ENCODE measurements at places on chromosomes 1 and 21.

DNA sequence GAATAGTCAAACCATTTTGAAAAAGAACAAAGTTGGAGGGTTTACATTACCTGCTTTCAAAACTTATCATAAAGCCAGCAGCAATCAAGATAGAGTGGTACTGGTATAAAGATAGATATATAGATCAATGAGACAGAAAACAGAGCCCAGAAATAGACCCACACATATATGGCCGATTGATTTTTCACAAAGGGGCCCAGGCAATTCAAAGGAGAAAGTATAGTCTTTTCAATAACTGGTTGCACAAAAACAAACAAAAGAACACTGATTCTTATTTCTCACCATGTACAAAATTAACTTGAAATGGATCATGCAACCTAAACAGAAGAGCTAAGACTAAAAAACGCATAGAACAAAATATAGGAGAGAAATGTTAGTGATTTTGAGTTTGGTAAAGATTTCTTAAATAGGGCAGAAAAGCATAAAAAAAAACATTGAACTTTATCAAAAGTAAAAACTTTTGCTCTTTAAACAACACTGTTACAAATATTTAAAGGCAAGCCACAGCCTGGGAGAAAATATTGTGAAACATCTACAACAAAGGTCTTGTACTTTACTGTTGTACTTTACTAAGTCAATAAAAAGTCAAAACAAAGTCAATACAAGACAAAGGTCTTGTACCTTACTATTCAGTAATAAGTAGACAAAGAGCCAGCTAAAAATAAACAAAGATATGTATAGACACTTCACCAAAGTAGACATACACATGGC, 50.2 kb downstream of the ST3GAL3 start:
- no peak for DNase-seq

DNA sequence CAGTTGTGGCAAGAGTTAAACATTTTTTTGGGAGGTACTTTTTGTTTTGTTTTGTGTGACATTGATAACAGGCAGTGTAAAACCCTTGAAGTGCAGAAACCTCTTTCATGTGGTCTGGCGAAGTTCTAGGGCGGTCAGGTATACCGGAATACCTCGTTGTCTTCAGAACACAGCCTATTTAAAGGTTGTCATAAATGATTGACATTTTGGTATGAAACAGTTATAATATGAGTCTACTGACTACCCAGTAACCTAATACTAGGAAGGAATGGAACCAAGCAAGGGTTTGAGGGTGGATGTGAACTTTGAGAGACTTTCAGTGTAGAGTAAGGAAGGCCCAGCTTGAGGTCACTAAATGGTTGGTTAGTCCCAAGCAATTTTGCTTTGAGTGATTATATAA, 40.5 kb downstream of the PATJ start:
- peak; percentile 61 for DNase-seq

- DNase-seq, result peak; percentile 81
These were observed 54.7 kb downstream of the MEF2D start for GRCh38 chr1:156445789-156446263.

- no peak for DNase-seq
These were observed 32.6 kb upstream of the TLR5 start for GRCh38 chr1:223175633-223176032.

- DNase-seq, result no peak
These were observed 78.4 kb downstream of the CD58 start for GRCh38 chr1:116492358-116492811.

DNA sequence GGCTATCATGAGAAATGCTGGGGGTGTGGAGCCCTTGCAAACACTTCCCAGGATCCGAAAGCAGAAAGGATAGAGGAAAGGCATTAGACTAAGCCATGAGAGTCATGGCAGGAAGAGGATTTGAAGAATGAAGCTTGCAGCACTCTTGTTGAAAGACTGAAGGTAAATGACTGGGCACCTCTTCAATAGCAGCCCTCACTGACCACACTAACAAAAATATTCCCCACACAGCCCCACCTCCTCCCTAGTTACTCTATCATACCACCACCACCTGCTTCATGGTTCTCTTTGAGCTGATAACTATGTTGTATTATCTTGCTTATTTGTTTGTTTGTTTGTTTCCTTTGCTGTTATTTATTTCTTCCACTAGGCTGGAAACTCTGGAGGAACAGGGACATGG, 13.2 kb upstream of the ATP1A1 start:
- DNase-seq, result no peak

DNA sequence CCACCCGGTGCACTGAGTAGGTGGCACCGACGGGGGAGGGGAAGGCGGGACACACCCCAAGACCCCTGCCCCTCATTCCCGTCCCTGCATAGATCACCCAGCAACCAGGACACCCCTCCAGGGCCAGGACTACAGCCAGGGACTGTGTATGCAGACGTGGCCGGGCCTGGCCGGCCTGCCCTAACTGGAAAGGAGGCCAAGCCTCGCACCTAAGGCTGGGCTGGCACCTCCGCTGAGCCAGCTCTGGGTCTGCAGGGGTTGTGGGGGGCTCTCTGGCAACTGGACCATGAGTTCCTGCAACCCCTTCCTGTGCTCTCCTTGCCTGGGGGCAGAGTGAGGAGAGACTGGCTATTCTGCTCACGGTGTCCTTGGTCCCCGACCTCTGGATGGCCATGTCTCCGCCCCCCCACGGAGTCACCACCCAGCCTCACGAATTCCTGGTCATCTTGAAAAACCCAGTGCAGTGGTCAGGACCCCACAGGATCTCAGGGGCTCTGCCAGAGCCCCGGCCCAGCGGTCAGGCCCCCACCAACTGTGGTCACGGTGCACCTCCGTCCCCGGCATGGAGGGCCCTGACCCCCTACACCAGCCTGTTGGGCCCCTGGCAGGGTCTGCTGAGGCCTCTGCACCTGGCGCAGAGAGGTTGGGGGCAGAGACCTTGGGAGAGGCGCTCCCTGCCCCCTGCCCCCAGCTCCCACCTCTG, 1.1 kb upstream of the FNDC10 start:
- DNase-seq, result no peak

GRCh38 chr1:23533246-23534023, 2.4 kb upstream of the E2F2 start:
- DNase-seq, result no peak

- DNase-seq, result no peak
These were observed 9.3 kb downstream of the GLIS1 start for GRCh38 chr1:53729456-53730223.

- DNase-seq, result no peak
These were observed 13.3 kb downstream of the MAPKAPK2 start for GRCh38 chr1:206698011-206698410.

DNA sequence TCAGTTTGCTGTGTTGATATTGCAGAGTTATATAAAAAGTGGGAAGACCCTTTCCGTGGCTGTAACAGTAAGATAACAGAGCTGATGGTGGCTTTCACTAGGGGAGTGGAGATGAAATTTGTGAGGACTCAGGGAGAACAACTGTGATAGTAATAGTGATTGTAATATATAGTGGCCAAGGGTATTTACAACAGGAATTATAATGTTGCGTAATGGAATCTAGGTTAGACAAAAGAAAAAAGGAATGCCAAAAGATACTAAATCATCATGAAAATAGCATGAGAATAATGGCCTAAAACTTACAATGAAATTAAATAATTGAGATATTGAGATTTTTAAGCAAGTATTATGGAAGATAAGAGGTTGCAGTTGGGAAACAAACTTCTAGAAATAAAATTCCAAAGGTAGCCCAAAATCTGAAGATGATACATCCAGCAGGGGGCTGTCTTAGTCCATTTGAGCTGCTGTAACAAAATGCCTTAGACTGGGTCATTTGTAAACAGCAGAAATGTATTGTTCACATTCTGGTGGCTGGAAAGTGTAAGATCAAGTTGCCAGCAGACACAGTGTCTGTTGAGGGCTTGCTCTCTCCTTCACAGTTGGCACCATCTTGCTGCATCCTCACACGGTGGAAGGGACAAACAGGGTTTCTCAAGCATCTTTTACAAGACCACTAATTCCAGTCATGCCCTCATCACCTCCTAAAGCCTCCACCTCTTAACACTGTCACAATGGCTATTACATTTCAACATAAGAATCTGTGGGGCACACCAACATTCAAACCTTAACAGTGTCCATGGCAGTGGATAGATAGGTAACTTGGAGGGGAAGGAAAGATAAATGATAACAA, 711.2 kb downstream of the MRPL39 start:
- DNase-seq, result no peak

- DNase-seq, result no peak
These were observed 27.8 kb upstream of the HYI start for GRCh38 chr1:43481491-43481890.

DNA sequence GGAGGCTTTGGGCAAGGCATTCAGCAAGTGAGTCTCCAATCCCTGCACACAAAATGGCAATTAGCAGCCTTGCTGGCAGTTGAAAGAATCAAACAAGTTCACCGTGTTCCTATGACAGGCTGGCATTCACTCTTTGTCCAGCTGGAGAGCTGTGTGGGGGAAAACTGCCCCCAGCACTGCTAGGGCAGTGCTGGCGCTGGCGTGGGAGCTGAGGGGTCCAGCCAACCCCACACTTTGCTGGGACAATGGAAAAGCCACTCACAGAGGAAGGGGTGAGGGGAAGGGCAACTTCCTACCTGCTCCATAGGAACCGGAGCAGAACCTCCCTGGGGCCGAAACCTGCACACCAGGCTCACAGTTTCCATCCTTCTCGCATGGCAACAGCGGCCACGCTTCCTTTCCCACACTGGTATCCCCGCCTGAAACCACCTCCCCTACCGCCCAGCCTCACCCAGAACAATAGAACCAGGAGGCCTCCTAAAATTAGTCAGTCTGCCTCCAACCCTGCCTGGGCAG, 26.7 kb upstream of the KCNN3 start:
- DNase-seq, result no peak

- DNase-seq, result no peak
These were observed 223.7 kb upstream of the ADAMTS5 start for GRCh38 chr21:27190601-27191000.

- DNase-seq, result no peak
These were observed 23.6 kb upstream of the KIRREL1 start for GRCh38 chr1:157969697-157970485.

DNA sequence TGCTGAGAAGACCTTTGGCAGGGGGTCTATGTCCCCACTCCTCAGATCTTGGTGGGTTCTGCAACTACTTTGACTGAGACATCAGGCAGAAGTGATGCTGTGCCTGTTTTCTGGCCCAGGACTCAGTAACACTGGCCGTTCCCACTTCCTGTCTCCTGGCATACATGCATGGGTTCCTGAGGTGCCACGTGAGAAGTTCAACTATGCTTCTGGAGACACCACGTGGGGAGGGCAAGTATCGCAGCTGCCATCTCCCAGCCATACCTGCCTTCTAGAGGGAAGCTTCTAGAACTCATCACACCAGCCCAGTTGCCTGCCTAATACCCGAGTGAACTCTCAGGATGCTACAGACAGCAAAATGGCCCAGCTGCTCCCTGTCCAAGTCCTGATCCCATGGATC, 65.8 kb downstream of the TRABD2B start:
- no peak for DNase-seq

GRCh38 chr1:25740071-25740470, 59.9 kb upstream of the SELENON start:
- DNase-seq, result no peak

DNA sequence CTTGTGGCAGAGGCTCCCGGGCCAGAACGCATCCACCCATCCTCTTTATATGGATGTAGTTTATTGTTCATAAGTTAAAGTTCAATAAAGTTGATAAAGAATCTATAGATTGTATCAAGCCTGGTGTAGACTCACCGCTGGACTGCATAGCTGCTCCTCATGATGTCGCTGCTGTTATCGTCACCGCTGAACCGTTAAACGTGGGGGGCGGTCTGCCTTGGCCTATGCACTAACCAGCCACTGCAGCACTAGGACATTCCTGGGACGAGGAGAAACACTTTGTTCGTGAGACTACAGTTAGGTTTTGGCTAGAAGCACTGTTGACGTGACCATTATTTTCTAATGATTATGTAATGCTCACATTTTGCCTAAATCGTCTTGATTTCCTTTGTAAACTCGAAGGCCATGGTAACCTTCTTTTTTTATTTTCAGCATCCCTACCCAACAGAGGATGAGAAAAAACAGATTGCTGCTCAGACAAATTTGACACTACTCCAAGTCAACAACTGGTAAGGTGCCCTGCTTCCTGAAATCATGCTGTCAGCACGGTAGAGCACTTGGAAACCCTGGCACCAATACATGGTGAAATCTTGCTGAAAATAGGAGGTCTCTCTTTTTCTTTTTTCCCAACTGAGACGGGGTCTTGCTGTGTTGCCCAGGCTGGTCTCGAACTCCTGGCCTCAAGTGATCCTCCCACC, 50.2 kb downstream of the PKNOX1 start:
- DNase-seq, result no peak

DNA sequence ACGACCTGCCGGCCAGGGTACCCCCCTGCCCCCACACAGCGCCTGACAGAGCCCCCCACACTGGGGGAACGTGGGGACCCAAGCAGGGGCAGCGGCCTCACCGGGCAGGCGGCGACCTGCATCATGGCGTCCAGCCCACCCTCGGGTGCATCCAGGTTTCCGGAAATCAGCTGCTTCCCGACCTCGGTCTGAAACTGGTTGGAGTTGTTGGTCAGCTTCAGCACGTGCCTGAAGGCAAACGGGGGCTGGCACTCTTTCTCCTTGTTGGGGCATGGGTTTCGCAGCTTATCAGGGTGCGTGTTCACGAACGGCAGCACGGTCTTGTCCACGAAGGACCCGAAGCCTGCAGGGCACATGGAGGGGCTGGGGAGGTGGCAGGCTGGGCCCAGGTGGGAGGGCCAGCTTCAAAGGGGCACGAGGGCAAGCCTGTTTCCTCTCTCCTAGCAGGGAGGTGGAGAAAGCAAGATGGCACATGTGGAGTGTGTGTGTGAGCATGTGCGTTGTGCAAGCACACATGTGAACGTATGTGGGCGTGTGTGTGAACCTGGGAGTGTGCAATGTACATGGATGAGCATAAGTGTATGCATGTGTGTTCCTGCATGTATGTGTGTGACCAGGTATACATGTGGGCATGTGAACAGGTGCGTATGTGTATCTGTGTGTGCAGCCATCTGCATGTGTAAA, 19.2 kb downstream of the ITGB2 start:
- DNase-seq, result no peak

GRCh38 chr1:41682845-41683625, 198.6 kb upstream of the EDN2 start:
- DNase-seq, result no peak

DNA sequence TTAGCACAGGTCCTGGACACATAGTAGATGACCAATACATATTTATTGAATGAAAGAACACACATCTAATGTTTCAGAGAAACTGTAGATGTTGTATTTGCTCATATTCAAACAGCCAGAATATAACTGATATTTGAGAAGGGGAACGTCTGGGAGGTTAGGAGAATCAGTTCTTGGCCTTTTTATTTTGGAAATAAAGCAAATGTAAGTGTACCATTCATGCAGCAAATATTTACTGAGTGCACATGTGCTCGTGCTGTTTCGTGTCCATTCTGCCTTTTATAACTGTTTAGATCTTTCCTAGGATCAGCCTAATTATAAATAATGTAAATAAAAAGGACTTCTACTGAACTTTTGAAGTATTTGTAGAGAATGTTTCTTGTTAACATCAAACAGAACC, 103.8 kb downstream of the GREM2 start:
- DNase-seq, result no peak

GRCh38 chr1:67723620-67724019, 38.6 kb downstream of the GADD45A start:
- DNase-seq, result no peak

- no peak for DNase-seq
These were observed 69.4 kb downstream of the TDRD5 start for GRCh38 chr1:179661018-179661417.

GRCh38 chr1:85857991-85858390, 149.8 kb upstream of the ZNHIT6 start:
- DNase-seq, result no peak

All from activated CD4-positive, alpha-beta memory T cell treated with anti-CD3 and anti-CD28 coated beads, Interleukin-2, amount 10 ng/mL, durations not matched to agents 7 days and 5 days (primary cell).